ENCODE measurements at places on chromosomes 12 and 14.

- no peak for DNase-seq
Measured at GRCh38 chr12:21998782-21999181, 47.2 kb upstream of the CMAS start.

- DNase-seq: no peak
Measured at GRCh38 chr12:58026426-58026825, 85.1 kb downstream of the ATP23 start.

GRCh38 chr12:99450036-99450630, 197.4 kb upstream of the GARIN6 start:
- no peak for DNase-seq

DNA sequence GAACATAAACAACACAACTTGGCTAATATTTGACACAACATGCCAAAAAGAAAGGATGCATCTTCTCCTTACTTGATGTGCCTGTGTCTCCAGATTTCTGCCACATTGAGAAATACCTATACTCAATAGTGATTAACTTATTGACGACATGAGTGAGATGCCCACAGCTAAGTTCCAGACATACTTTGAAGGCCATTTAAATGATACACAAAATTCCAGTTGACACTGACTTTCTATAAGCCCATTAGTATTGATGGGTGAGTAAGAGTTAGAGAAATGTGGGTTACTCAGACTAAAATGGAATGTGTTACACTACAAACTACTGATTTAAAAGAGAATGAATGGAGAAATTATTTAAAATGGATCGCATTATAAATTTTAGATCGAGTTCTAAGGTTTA, 838.2 kb upstream of the MGAT4C start:
- DNase-seq: no peak

DNA sequence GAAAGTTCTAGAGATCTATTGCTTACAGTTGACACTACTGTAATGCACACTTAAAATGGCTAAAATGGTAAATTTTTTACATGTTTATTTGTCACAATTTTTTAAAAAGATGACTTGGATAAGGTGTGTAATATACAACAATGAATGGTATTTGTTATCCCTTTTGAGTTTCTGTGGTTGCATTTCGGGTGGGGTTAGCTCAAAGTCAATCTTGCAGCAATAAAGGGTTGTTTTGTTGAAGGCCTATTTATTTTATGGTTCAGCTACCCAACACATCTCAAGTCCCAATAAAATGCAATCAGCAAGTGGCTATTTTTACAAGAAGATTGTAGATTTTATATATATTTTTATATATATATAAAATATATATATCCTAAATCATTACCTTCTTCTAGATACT, 22.1 kb downstream of the SNRPF start:
- DNase-seq: no peak

GRCh38 chr14:79334272-79334671, 877.0 kb downstream of the DIO2 start:
- no peak for DNase-seq

GRCh38 chr14:34933301-34933700, 49.5 kb upstream of the SRP54 start:
- no peak for DNase-seq

GRCh38 chr12:122473543-122474323, 27.0 kb downstream of the ZCCHC8 start:
- DNase-seq: no peak

DNA sequence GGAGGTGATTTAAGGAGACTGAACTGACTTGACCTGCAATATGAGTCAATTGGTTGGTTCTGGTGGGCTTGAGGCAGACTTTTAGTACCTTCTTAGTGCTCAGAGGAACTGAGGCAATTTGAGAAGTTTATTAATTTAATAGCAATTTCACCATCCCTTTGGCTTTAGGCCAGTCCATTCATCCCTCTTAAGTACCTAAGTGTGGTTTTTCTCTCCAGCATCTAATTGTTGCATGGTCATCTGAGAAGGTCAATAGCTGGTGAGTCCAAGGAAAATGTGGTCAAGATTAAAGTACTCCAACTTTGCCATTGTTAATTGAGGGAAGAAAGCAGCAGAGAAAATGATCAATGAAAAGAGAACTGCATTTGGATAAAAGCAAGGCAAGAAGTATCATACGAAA, 115.4 kb upstream of the DYRK2 start:
- no peak for DNase-seq

DNA sequence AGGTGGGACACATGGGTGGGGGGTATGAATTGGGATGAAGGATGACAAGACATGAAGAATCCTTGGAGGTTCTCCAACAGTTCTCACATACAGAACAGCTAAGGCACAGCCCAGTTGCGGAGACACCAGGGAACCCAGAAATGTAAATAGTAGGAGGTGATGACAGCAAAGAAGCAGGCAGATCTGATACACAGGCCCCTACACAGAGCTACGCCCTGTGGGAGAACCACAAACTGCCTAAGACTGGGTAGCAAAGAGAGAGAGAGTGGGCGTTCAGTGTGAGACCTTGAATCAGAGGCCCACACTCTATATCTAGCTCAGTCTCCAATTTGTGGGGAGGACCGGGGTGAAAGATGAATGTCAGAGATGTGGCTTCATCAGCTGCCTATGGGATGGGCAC, 9.5 kb upstream of the NUMB start:
- no peak for DNase-seq

GRCh38 chr12:116598311-116599284, 39.4 kb downstream of the MAP1LC3B2 start:
- DNase-seq: no peak

DNA sequence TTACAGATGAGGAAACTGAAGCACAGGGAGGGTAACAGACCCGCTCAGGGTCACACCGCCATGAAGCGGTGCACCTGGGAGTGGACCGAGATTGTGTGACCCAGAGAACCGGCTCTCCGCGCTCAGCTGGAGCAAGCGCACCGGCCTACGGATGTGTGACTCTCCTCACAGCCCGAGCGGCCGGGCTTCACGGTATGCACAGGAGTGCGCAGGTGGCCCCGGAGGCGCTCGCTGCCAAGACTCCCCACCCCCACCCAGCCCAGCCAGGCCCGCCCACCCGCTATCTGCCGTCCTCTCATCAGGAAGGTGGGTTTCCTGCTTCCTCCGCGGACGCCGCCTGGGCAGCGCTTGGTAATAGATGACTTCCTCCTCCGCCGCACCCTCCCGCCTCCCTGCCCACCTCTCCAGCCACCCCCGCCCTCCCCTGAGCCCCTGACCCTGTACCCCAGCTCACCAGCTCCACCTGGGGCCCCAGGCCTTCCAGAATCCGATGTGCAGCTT, 110.7 kb downstream of the NCOR2 start:
- DNase-seq: no peak

- DNase-seq: no peak
Measured at GRCh38 chr12:20319366-20319765, 49.0 kb upstream of the PDE3A start.
